Activated CD8-positive, alpha-beta memory T cell treated with anti-CD3 and anti-CD28 coated beads for 4 hours (primary cell): ENCODE measurements at places on chromosomes 1 and 21.

DNA sequence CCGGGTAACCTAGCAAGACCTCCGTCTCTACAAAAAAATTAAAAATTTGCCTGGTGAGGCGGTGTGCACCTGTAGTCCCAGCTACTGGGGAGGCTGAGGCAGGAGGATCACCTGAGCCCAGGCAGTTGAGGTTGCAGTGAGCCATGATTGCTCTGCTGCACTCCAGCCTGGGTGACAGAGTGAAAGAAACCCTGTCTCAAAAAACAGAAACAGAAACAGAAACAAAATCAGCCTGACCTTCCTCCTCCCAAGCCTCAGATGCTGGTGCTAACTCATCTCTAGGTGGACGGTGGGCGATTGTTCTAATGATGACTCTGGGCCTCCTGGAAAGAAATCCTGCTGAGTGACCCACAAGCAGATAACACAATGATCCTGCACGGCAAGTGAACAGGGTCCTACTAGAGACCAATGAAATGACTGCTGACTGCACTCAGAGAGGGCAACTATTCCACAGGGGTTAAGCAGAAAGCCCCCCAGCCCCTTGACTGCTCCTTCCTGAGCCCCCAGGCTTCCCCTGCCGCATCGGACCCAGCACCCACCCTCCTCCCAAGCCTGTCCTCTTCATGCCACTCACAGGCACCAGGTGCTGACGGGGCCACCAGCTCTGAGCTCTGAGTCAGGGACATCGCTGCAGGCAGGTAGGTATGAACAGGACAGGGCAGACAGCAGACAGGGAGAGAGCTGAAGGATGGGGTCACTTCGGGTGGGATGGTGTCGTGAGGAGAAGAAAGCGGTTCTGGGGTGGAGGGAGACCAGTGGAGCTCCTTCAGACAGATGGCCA lies 27.8 kb upstream of the LRRC38 start:
- DNase-seq = no peak

DNA sequence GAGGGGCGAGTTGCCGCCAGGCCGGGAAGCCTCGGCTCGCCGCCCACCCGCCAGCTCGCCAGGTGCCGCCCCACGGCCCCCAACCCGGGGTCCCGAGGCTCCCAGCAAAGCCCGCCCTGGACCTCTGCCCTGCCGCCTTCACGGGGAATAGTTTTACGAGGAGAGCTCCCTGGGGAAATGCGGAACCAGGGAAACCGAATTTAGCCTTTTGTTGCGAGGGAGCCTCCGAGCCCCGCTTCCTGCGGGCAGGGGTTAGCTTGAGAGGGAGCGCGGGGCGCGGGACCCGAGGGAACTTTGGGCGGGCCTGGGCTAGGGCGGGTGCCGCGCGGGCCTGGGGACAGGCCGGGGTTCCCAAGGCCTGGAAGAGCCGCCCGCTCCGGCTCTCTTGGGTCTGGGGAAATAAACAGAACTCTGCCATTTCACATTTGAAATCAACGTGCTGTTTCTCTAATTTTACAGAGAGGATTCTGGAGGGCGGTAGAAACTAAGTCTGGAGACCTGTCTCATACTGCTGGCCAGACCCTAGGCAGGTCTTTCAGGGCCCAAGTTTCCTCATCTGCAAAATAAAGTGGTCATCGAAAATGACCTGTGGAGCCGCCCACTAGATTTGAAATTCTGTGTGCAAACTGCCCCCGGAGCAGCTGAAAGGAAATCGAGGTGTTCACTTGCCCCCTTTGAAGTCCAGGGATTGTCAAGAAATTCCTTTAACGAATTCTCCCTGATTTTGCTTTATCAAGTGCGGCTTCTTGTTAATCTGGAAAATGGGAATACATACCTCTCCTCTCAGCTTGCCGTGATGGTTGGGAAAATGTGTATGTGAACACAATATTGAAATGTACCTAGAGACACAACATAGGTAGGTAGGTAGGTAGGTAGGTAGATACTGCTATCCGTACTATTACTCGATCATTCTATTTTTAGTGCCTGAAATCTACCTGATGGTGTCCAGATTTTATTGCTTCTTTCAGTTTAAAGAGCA lies 749 bp upstream of the GLUL start:
- no peak for DNase-seq

DNA sequence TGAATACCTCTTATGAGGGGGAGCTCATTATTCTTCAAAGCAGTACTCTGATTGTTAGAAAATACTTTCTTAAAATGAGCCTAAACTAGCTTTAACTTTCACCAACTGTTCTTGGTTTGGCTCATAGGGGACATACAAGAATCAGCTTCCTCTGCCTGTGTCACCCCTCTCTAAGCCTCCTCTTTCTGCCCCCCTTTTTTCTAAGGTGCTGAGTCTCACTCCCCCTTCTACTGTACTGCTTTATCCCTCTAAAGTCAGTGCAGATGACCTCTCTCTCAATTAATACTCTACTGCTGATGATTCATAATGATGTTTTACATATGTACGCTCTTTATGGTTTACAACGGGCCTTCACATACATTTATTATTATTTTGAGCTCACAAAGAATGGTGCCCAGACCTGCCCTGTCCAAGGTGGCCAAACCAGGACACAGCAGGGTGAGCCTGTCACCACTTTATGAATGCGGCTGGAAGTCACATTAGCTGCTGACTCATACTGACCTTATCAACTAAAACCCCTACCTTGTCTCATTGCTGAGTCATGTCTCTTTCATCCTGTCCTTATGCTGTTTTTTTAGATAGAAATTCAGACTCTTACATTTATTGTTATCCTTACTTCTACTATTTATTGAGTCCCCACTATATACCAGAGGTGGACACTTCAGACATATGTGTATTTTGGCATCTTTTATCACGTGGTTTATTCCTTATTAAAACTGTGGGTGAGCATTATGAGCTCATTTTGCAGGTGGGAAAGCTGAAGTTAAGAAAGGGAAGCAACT lies 126.9 kb downstream of the RNF220 start:
- no peak for DNase-seq

GRCh38 chr1:70401974-70402373 lies 9.1 kb upstream of the CTH start:
- DNase-seq = no peak

DNA sequence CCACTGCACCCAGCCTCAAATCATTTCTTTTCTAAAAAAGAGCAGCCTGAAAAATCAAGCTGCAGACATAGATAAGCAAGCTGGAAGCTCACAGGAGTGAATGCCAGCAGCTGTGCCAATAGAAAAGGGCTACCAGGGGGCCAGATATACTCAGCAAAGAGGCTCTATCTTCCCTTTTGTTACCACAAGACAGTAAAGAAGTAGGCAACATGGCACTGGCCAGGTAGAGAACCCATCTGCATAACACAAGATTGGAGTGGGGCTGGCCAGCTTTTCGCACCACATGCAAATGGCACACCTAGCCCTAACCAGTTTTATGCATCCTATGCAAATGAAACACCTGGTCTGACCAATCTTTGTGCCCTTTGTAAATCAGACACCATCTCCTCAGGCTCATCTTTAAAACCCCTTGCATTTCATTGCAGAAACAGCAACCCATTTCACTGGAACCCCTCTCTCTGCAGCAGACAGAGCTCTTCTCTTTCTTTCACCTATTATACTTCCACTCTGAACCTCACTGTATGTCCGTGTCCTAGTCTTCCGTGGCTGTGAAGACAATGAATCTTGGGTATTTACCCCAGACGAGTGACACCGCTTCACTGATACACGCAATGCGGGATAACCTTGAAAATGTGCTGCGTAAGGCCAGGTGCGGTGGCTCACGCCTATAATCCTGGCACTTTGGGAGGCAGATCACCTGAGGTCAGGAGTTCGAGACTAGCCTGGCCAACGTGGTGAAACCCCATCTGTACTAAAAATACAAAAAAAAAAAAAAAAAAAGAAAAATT lies 15.1 kb downstream of the CASP9 start:
- no peak for DNase-seq

DNA sequence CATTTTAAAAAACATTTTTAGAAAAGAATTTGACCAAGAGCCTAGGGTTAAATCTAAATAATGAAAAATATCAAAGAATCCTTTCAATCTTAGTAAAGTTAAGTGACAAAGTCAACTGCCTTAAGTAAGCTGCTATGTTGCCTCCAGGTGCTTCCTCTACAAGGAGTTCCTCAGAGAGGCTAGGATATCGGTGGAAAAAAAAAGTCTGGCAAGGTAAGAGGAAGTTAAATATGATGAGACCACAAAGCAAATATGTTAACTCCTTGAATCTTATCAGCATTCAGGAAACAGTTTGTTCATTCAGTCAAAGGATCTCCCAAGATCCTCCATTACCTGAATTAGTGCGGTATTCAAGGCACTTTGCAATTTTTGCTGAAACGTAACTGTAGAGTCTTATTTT lies 563.5 kb downstream of the PTPRC start:
- DNase-seq = no peak

GRCh38 chr1:39043513-39043912 lies 17.4 kb downstream of the NDUFS5 start:
- DNase-seq = no peak

- DNase-seq = no peak
Observed at GRCh38 chr1:68484618-68485017, 12.3 kb downstream of the DEPDC1 start.

- DNase-seq = no peak
Observed at GRCh38 chr21:17732306-17732705, 86.8 kb downstream of the C21orf91 start.
